NCI-H2081 (cell line): ENCODE measurements at places on chromosomes 1 and 21.
A peak's percentile ranks its signal among the peaks of the same experiment; 100 is the strongest.

- no peak for DNase-seq
Measured at GRCh38 chr1:167836197-167836596, 77.7 kb downstream of the ADCY10 start.

- no peak for DNase-seq
Measured at GRCh38 chr1:115356356-115356755, 18.3 kb upstream of the NGF start.

- DNase-seq, result no peak
Measured at GRCh38 chr1:197198911-197199310, 52.4 kb upstream of the ASPM start.

GRCh38 chr1:46719689-46720088, 775 bp upstream of the EFCAB14 start:
- no peak for DNase-seq

- no peak for DNase-seq
Measured at GRCh38 chr1:94783342-94784189, 36.6 kb upstream of the SLC44A3 start.

- no peak for DNase-seq
Measured at GRCh38 chr1:203402629-203403337, 51.9 kb upstream of the FMOD start.

GRCh38 chr1:224489534-224490365, 55.2 kb upstream of the WDR26 start:
- no peak for DNase-seq

GRCh38 chr21:25578056-25578961, 29.0 kb downstream of the MRPL39 start:
- no peak for DNase-seq

DNA sequence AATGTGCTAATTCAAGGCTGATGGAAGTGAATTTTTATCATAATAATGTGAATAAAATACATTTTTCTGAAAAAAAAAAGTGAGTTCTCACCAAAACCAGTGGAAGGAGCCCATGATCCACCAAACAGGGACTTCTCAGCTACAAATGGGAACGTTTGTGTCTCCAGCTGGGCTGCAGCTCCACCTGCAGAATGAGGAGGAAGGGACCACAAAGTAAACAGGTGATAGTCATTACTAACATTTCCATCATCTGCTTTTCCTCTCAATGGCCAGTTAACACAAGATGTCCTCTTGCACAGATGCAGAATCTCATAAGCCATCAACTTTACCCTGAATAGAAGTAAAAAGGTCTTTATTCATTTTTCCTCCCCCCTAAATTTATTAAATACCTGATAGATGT, 246.2 kb downstream of the MRPL39 start:
- DNase-seq, result no peak

- DNase-seq, result peak; percentile 92
Measured at GRCh38 chr1:204649721-204650521, 35.6 kb downstream of the LRRN2 start.

- DNase-seq, result no peak
Measured at GRCh38 chr21:41361053-41361785, 608 bp upstream of the MX2 start.

DNA sequence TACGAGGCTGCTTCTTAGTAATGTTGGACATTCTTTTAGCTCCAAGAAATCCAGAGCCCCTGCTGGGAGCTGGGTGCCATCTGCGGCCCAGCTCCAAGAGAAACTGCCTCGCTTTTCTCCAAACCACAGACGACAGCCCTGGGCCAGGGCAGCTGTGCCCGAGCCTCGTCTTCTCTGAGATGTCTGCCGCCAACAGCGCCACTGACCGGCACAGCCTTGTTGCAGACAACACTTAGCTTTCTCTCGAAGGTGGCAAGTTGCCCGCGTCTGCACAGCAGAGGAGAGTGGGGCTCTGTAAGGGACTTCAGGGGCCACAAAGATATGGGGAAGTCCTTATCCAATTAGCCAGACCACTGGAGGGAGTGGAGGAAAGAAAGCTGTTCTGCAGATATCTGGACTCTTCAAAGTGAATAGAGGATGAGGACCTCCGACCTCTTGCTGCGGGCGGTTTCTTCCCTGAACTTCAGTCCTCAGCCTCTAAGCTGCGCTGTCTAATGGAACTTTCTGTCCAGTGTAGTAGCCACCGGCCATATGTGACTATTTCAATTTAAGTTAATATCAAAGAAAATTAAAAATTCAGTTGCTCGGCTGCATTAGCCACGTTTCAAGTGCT, 63.9 kb upstream of the DISP3 start:
- no peak for DNase-seq

DNA sequence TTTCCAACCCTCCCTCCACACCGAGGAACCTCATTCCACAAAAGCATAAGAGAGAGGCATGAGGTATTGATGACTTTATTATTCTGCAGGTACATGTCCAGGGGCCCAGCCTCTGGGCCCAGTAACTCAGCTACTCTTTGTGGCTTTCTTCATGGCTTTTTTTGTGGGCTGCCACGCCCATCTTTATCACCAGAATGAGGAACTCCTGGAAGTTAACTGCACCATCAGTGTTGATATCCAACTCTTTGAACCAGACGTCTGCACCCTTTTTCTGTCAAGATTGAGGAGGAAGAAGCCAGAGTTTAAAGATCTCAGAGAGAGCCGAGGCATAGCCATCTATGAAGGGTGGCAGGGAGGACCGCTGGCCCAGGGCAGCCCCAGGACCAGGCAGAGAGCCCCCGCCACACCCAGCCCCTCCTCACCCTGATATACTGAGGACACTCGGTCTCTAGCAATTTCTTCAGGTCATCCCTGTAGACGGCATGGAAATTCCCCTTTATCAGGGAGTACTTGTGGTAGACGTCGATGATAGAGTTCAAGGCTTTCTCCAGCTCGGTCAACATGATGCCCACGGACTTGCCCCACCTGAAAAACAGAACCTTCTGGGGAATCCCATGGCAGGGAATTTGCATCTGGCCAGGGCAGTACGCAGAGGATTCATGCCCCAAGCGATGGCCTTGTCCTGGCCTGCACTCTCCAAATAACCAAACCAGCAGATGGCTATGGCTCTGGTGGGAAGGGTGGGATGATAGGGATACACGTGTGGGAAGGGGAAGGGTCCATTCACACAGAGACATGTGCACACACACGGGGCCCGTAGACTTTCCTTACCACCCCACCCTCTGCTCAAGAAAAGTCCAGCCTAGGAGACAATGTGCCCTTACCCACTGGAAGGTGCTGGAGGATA, 647 bp downstream of the S100A8 start:
- DNase-seq, result no peak

DNA sequence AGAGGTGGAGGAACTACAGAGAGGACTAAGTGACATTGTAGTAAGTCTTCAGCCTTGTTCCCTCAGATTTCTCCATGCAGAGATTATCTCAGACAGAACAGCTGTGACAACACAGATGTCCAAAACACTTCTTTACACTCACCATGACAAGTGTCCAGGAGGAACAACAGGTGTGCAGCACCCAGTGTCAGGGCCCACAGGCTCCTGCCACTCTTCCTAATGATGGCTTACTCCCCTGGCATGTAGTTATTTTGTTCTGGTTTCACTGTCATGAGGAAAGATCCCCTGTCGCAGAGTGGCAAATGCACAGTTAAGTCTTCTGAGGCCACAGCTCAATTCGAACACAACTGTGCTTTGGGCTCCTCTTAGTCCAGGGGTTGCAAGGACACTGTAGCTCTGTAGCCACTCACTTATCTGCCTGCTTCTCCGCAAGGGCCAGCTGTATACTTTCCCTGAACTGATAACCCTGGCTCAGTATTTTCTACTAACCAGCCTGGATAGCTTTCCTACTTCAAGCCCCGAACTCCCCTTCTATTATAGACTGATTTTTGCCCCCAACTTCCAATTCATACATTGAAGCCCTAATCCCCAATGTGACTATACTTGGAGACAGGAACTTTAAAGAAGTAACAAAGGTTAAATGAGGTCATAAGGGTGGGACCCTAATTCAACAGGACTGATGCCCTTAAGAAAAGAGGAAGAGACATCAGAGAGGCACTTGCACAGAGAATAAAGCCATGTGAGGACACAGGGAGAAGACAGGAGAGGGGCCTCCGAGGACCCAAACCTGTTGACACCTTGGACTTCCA, 11.1 kb downstream of the PDZK1 start:
- DNase-seq, result no peak

DNA sequence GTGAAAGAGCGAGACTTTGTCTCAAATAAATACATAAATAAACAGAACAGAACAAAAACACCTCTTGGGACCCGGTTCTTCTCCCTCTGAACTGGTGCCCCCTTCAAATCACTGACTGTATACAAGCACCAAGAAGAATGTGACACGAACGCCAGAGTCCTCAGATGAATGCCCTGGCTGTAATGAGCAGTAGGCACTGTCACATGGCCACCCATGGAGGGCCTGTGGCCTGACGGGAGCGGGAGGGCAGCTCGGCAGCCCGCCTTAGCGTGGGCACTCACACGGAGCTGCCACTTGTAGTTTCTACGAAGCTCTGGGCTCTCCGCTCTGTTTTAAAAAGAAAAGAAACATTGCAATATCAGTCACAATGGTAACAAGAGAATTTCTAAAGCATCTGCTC, 146.0 kb downstream of the PEX14 start:
- no peak for DNase-seq

GRCh38 chr1:200369131-200369530, 40.7 kb downstream of the ZNF281 start:
- no peak for DNase-seq

DNA sequence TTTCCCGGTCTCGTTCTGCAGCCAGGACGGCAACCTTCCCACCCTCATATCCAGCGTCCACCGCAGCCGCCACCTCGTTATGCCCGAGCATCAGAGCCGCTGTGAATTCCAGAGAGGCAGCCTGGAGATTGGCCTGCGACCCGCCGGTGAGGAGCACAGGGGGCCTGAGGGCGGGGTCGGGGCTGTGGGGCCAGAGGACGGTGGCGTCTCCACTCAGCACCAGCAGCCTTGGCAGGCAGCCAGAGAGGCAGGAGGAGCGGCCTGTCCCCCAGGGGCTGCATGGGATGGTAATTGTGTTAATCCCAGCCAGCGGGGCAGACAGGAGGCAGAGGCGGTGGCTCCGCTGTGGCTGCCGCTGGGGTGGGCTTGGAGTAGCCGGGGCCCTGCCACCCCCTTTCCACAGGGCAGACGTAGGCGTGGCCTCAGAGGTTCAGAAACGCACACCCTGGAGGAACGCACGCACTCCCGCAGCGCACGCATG, 12.1 kb downstream of the SAMD11 start:
- peak; percentile 80 for DNase-seq

DNA sequence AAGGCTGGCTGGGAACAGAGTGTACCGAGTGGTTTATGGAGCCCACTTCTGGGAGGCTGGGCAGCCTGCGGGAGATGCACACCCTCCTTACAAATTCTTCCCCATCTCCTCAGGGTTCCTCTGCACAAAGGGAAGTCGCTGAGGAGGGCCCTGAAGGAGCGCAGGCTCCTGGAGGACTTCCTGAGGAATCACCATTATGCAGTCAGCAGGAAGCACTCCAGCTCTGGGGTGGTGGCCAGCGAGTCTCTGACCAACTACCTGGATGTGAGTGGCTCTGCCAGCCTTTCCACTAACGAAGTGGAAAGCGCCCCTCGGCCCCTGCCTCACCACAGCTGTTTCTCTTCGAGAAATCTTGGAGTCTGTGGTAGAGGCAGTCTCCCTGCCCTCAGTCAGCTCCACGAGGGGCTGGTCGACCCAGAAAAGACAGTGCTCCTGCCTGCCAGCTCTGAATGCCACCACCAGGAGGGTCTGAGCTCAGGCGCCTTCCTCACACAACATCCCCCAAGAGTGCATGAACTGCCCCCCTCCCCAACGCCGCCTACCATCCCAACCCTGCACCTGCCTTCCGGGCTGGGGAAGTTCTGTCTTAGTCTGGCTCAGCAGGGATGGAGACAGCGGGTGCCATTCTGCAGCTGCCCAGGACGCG, 31.8 kb downstream of the PROK1 start:
- peak; percentile 39 for DNase-seq

GRCh38 chr1:161936786-161937185, 86.9 kb downstream of the OLFML2B start:
- DNase-seq, result no peak

GRCh38 chr21:37060296-37060695, 12.6 kb downstream of the PIGP start:
- DNase-seq, result peak; percentile 98

- DNase-seq, result no peak
Measured at GRCh38 chr1:155125511-155125945, 2.1 kb upstream of the EFNA1 start.

GRCh38 chr1:234893359-234893724, 235.3 kb downstream of the TOMM20 start:
- no peak for DNase-seq

DNA sequence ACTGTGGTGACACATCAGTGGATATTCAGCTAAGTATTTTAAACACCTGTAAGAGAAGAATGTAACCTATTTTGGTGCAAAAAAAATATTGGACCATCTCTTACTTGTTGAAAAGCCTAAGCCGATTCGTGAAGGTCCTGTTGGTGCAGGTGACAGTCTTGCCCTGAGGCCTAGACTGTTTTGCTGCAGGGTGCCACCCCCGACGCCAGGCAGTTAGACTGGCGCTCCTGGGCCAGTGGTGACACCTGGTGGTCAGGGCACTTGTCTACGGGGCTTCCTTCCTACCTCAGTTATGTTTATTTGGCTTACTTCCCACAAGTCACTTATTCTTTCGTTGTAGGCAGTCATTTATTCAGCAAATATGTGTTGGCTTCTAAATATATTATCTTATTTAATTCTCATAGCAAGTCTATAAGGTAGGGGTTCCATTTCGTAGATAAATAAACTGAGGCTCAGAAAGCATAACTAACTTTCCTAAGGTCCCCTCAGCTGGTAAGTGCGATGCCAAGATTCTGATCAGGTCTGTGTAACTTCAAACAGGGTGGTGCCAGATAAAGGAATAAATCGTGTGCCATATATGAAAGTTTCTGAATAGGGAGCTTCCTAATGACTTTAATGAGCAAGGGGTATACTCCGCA, 1.9 kb downstream of the EEIG2 start:
- peak; percentile 66 for DNase-seq

DNA sequence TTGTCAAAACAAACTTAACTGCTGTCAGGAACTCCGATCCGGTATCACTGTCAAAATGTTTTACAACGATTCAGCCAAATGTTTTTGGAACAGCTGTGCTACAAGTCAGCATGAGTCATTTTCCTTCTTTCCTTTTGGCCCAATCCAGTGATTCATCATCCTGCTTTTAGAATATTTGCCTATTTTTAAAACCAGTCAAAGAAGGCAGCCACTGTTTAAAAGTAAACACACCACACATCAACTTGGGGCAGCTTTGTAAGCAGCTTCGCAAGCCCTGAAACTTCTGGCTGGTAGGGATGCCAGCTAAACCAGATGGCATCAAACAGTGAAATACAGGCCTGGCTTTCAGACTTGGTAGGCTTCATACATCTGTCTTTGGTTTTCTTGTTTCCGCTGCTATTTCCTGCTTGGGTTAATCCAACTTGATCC, 14.9 kb downstream of the MAP3K7CL start:
- no peak for DNase-seq

DNA sequence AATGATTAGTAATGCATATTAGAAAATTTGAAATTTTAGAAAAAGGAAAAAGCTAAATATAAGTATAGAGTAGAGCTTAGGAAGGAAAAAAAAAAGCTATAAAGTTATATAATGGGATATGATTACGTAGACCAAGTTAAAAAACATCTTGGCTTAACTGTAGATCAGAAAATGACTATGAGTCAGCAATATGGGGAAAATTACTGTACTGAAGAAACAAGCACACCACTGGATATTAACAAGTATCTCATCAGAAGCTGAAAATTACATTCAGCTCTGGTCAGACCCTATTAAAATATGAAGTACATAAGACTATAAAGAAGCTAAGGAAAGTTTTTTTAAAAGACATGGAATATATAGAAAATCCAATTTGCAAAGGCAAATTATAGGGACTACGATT, 19.5 kb downstream of the DNAJC8 start:
- DNase-seq, result no peak

GRCh38 chr1:58035523-58035922, 511.0 kb downstream of the OMA1 start:
- peak; percentile 5 for DNase-seq

- DNase-seq, result no peak
Measured at GRCh38 chr1:166691476-166691875, 147.8 kb upstream of the POGK start.
